Stimulated activated CD4-positive, alpha-beta T cell treated with anti-CD3 and anti-CD28 coated beads, Interleukin-12 subunit alpha, Interleukin-12 subunit beta, amount 100 ng/mL, for 24 hours (primary cell): ENCODE measurements at places on chromosomes 4 and X.

GRCh38 chr4:155972098-155972497 is 18.4 kb upstream of the CTSO start:
- no peak for DNase-seq

GRCh38 chr4:38662522-38663089 is 1.4 kb upstream of the KLF3 start:
- no peak for DNase-seq

GRCh38 chr4:42420140-42420539 is 22.9 kb downstream of the SHISA3 start:
- DNase-seq: no peak

DNA sequence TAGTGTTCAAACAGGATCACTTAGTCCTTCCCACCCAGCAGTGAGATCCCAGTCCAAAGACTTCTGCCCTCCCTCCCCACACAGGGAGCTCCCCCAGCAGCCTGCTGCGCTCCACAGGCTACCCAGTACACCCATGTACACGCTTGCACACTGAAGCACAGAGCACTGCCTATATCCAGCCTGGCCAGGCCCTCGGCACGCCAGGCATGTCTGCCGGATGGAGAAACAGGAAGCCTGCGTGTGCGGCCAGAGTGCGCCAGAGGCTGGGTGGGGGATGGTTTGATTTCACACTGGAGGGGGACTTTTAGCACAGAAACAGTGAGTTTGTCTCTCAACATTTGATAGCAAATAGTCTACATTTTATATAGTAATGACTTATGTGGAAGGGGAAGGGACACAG is 833.5 kb upstream of the IGFBP7 start:
- no peak for DNase-seq

GRCh38 chr4:7397206-7398103 is 37.3 kb downstream of the PSAPL1 start:
- no peak for DNase-seq
